ENCODE measurements at places on chromosomes 7 and 10.

DNA sequence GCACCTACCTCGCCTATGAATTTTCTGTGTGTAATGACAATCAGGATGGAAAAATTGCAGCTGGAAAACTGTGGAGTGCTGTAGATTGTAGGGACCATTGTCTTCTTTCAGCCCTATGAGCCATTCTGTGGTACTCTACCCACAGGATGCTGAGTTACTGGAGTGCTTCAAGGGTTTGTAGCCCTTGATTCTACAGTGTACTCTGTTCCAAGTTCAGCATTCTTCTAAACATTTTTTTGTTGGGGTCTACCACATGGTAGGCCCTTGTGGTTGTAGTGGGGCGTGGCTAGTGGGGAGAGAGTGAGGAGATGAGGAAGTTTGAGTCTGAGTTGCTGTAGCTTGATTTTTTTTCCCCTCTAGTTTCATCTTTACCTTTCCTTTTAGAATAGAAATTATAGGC, 33.5 kb downstream of the REEP3 start:
- H3K4me1 ChIP-seq = no peaks in the 10 kb centered on the region
- H3K27me3 ChIP-seq = no peaks in the 10 kb centered on the region
- peaks cover 3% of the 10 kb centered on the region for H3K36me3 ChIP-seq
- no peak for DNase-seq
- no peak overlapping the region for H3K27ac ChIP-seq

DNA sequence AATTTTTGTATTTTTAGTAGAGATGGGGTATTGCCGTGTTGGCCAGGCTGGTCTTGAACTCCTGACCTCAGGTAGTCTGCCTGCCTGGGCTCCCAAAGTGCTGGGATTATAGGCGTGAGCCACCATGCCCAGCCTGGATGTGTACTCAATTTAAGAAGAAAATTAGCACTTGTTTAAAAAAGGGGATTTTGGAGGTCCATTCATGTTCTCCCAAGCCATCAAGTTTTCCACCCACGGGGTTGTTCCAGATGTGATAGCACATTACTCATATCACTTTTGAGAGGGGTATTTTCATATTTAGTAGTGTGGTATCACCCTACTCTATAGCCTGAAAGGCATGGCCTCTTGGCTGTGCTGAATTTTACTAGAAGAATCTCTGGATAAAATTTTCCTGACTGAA, 10.5 kb upstream of the SLC26A3 start:
- no peaks in the 10 kb centered on the region for H3K36me3 ChIP-seq
- H3K4me1 ChIP-seq = no peaks in the 10 kb centered on the region
- DNase-seq = no peak
- H3K27me3 ChIP-seq = no peaks in the 10 kb centered on the region
- no peak overlapping the region for H3K27ac ChIP-seq
- H3K4me3 ChIP-seq = no peak overlapping the region

DNA sequence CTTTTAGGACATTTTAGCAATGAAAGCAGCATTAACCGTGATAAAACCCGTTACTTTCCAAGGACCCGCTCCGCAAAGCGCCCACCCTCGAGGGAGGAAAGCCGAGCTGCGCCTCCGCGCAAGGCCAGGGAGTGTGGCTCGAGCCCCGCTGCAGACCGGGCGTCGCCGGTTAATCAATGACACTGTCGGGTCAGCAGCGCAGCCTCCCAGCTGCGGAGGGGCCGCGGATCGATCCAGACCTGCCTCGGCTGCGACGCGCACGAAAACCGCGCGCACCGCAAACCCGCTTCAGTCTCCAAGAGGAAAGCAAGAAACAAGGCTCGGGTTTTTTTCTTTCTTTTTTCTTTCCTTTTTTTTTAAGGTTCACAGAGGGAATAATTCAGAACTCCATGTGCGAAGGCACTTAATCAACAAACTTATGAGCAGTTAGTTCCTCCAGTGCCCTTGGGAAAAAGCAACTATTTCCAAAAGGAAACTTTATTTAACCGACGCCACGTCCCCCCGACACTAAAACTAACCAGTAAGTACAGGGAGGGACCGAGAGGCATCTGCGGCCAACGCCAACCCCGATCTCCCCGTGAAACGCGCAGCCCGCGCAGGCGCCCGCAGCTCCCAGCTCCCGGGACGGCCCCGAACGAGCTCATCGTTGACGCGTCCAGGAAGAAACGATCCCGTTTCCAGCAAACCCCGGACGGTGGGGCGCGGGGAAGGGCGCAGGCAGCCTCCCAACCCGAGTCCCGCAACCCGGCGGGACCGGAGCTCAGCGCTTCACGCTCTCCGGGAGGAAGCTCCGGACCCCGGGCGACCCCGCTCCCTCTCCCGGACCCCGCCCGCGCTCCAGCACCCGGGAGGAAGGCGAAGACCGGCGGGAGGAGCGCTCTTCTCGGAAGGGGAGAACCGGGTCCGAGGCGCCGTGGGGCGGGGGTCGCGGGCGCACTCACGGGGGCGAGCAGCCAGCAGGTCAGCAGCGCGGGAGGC, 598 bp downstream of the VIPR2 start:
- H3K4me1 ChIP-seq = peaks cover 4% of the 10 kb centered on the region
- peak overlapping the region; percentile 75 for H3K4me3 ChIP-seq

DNA sequence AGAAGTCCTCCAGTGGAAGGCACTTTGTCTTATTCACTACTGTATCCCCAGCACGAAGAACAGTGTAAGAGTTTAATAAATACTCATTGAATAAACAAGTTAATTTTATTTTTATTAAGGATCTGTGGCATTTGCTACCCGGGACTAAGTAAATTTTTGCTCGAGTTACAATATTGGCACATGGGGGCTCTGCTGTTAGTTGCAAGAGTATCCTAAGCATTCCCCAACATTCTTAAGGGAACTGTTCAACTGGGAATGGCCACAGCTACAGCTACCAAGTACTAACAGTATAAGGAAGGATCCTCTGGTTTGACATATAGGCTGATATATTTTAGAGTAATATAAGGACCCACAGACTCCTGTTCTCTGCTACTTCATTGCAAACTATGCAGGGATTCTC, 8.7 kb upstream of the LRRTM3 start:
- no peak overlapping the region for H3K27ac ChIP-seq
- DNase-seq = no peak
- H3K4me1 ChIP-seq = no peaks in the 10 kb centered on the region
- no peaks in the 10 kb centered on the region for H3K36me3 ChIP-seq
- no peak overlapping the region for H3K4me3 ChIP-seq

GRCh38 chr10:14916600-14916999, 37.3 kb downstream of the DCLRE1C start:
- no peaks in the 10 kb centered on the region for H3K27me3 ChIP-seq
- peaks cover 37% of the 10 kb centered on the region for H3K36me3 ChIP-seq
- no peak overlapping the region for H3K27ac ChIP-seq
- no peak for DNase-seq

DNA sequence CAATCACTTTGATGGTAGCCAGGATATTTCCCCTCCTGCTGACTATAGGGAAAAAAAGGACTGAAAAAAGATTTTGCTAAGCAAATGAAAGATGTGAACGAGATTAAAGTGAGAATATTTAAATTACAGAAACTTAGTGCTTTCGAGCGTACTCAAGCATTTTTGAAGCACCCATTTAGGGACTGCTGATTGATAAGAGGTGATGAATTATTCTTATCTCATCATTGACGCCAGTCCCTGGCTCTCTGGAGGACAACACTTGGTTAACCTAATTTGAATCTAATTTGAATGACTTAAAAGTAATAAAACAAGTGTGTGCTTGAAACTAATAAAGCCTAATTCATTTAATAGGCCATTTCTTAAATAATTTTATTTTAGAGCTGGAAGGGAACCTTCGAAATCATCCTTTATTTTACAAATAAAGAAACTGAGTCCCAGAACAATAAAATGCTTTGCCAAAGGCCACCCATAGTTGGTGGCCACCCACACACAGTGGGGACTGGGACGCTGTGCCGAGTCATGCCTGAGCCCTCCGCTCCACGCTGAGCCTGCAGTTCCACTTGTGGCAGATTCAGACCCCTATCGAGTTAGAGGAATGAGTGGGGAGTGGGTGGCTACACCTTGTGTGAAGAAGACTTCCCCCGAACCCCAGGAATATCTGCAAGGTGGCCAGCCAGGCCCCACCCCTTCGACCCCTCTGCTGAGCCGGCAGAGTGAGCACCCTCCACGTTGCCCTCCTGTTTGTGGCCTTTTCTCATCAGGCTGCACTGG, 61.1 kb upstream of the SAMD8 start:
- H3K4me3 ChIP-seq = no peak overlapping the region
- DNase-seq = no peak
- H3K27me3 ChIP-seq = peaks cover 24% of the 10 kb centered on the region
- H3K36me3 ChIP-seq = no peaks in the 10 kb centered on the region

- no peaks in the 10 kb centered on the region for H3K27me3 ChIP-seq
- H3K27ac ChIP-seq = no peak overlapping the region
- H3K36me3 ChIP-seq = no peaks in the 10 kb centered on the region
- no peak overlapping the region for H3K4me3 ChIP-seq
- H3K4me1 ChIP-seq = peaks cover 14% of the 10 kb centered on the region
- no peak for DNase-seq
These were observed 32.2 kb downstream of the DNAJB12 start for GRCh38 chr10:72322280-72323058.

DNA sequence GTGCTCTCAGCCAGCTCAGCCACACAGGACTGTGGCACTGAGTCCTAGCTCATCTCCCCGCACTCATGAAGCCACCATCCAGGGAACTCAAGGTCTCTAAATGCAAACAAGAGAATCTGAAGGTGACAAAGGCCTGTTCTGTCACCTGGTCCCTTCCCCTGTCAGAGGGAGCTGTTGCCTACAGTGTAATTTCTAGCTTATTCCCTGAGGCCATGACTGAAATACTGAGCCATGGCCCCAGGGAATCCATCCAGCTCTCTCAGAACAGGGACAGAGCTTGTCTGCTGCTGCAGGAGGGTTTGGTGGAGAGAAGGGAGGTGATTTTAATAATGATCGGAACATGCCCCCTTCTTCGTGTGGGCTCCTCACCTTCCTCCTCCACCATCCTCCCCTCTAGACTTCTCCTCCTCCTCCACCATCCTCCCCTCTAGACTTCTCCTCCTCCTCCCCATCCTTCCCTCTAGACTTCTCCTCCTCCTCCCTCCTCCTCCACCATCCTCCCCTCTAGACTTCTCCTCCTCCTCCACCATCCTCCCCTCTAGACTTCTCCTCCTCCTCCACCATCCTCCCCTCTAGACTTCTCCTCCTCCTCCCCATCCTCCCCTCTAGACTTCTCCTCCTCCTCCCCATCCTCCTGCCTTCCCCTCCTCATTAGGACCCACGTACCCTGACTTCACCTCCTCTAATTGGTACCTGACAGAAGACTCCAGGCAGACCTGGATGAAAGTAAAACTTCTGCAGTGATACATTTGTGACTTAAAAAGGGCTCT, 338.0 kb upstream of the MKI67 start:
- no peaks in the 10 kb centered on the region for H3K36me3 ChIP-seq
- H3K27me3 ChIP-seq = no peaks in the 10 kb centered on the region
- H3K4me3 ChIP-seq = no peak overlapping the region
- H3K4me1 ChIP-seq = no peaks in the 10 kb centered on the region

GRCh38 chr10:132566892-132567291, 29.3 kb downstream of the INPP5A start:
- H3K4me3 ChIP-seq = no peak overlapping the region
- no peaks in the 10 kb centered on the region for H3K36me3 ChIP-seq
- no peaks in the 10 kb centered on the region for H3K27me3 ChIP-seq
- peak; percentile 53 for DNase-seq

- H3K36me3 ChIP-seq = no peaks in the 10 kb centered on the region
- H3K4me1 ChIP-seq = no peaks in the 10 kb centered on the region
- peak overlapping the region; percentile 71 for H3K27ac ChIP-seq
- H3K4me3 ChIP-seq = no peak overlapping the region
- DNase-seq = no peak
These were observed 17.3 kb upstream of the NRBF2 start for GRCh38 chr10:63115732-63116383.

DNA sequence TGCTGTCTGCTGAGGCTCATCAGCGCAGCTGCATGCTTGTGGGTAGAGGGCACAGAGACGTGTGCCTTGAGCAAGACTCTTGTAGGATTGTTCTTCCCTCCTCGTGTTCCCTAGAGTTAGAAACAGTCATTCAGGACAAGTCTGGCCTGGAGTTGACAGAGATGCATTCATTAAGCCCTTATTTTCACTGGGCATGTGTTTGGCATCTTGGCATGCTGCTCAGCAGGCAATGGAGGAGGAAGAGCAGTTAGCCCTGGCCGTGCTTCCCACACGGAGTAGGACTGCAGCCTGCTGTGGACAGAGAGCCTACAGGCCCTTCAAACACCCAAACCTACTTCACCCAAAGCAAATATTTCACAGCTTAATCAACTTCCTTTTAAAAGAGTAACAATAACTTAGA, 73.0 kb upstream of the GJD4 start:
- H3K27ac ChIP-seq = no peak overlapping the region
- no peak for DNase-seq
- H3K4me1 ChIP-seq = no peaks in the 10 kb centered on the region

GRCh38 chr10:3045471-3046209, 21.7 kb upstream of the PFKP start:
- H3K4me3 ChIP-seq = no peak overlapping the region
- peak overlapping the region; percentile 64 for H3K27ac ChIP-seq
- DNase-seq = peak; percentile 87
- no peaks in the 10 kb centered on the region for H3K4me1 ChIP-seq

GRCh38 chr10:62709200-62709599, 95.3 kb upstream of the ADO start:
- no peak overlapping the region for H3K4me3 ChIP-seq
- H3K4me1 ChIP-seq = no peaks in the 10 kb centered on the region
- H3K27me3 ChIP-seq = no peaks in the 10 kb centered on the region

GRCh38 chr7:27140126-27140857, 3.2 kb downstream of the HOXA5 start:
- no peaks in the 10 kb centered on the region for H3K4me1 ChIP-seq
- no peaks in the 10 kb centered on the region for H3K36me3 ChIP-seq
- H3K4me3 ChIP-seq = no peak overlapping the region
- DNase-seq = no peak

- no peaks in the 10 kb centered on the region for H3K27me3 ChIP-seq
- no peak for DNase-seq
- H3K4me1 ChIP-seq = peaks cover 20% of the 10 kb centered on the region
- no peaks in the 10 kb centered on the region for H3K36me3 ChIP-seq
- no peak overlapping the region for H3K27ac ChIP-seq
- H3K4me3 ChIP-seq = no peak overlapping the region
These were observed 151.7 kb downstream of the AUTS2 start for GRCh38 chr7:69749994-69750393.

DNA sequence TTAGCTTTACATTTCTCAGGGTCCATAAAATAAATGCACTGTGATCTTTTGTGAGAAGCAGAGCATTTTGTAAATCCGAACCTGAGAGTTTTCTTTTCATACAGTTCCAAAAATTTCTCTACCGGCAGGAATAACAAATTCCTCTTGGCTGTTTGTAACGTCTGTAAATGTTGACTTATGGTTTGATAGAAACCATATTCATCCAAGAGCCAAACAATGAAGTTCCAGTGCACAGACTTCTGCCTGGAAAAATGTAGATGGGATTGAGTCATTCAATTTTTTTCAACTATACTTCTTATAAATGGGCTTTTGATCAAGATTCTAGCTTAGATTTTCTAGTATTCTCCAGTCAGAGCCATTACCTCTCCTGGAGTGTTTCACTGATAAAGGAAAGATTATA, 530.6 kb downstream of the TFEC start:
- H3K4me3 ChIP-seq = no peak overlapping the region
- DNase-seq = no peak
- no peaks in the 10 kb centered on the region for H3K36me3 ChIP-seq
- H3K27me3 ChIP-seq = no peaks in the 10 kb centered on the region
- H3K27ac ChIP-seq = no peak overlapping the region
- H3K4me1 ChIP-seq = no peaks in the 10 kb centered on the region
